ENCODE measurements at places on chromosomes 1 and 21.

- DNase-seq, result no peak
These were observed 136.5 kb downstream of the FGGY start for GRCh38 chr1:59433440-59433813.

GRCh38 chr1:184691719-184692324, 62.8 kb downstream of the EDEM3 start:
- DNase-seq, result no peak

GRCh38 chr1:12453400-12454343, 164.3 kb downstream of the DHRS3 start:
- no peak for DNase-seq

- DNase-seq, result no peak
These were observed 511 bp downstream of the DNTTIP2 start for GRCh38 chr1:93878501-93878888.

DNA sequence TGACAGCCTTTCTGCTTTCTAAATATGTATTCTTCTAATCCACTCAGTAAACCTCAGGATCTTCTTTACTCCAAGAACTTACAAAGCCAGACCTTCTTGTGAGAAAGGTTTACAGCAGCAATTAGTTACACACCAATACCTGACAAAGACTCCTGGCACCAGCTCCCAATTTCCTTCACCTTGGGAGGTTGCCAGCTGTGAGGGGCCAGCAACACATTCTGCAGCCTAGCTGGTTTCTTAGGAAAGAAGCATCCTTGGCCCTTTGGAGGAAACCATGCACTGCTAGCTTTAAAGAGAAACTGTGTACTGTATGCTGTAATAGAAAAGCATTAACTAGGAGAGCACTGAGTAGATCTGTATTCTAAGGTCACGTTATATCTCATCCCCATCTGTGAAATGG, 10.8 kb downstream of the FYB2 start:
- no peak for DNase-seq

DNA sequence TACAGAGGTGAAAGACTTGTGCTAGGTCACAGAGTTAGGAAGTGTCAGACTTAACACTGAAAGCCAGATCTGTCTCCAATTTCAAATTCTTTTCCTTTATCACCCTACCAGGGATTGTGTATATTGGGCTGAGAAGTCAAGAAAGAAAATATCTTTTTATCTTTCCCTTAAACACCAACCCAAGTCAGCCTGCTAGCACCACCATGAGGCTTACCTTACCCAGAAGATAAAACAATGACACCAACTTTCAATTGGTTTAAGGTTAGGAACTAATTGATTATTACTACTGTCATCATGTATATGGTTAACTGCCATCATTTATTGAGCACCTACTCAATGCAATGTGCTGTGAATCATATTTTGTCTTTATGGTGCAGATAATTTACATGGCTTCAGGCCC, 178.9 kb upstream of the FOXD3 start:
- no peak for DNase-seq

- DNase-seq, result no peak
These were observed 128.7 kb downstream of the PHTF1 start for GRCh38 chr1:113630340-113631327.

- DNase-seq, result no peak
These were observed 35.4 kb upstream of the USP24 start for GRCh38 chr1:55250399-55251075.

GRCh38 chr1:114803001-114803400, 22.5 kb upstream of the SIKE1 start:
- no peak for DNase-seq

GRCh38 chr1:245469734-245470133, 314.9 kb downstream of the KIF26B start:
- no peak for DNase-seq

- DNase-seq, result no peak
These were observed 81.1 kb downstream of the SIK1 start for GRCh38 chr21:43345746-43346409.

DNA sequence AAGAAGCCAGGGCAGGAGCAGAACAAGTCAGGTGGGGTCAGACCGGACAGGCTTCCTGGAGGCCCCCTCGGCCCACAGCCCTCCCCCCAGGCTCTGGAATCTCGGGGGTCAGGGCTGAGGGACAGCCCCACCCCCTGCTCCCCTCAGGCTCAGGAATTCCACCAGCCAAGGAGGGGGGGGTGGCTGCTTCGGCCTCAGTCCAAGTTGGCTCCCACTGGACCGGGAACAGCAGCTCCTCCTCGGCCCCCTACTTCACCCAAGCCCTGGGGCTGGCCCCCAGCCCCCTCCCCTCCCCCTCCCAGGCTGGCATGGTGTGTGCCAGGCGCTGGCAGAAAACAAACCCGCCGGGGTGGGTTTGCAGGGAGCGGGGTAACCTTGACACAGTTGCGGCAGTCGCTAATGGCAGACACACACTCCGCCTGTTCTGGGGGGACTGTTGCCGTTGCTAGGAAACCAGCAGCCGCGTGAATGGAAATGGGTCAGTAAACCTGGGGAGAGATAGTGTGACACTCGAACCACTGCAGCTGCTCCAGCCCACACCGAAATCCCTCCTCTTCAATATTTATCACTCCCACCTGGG, 32.4 kb downstream of the AHDC1 start:
- peak; percentile 72 for DNase-seq

GRCh38 chr1:62448221-62448933, 11.5 kb downstream of the USP1 start:
- DNase-seq, result no peak

- DNase-seq, result no peak
These were observed 90.0 kb downstream of the WDR64 start for GRCh38 chr1:241742084-241742483.

GRCh38 chr21:40685141-40685540, 161.8 kb downstream of the DSCAM start:
- no peak for DNase-seq

DNA sequence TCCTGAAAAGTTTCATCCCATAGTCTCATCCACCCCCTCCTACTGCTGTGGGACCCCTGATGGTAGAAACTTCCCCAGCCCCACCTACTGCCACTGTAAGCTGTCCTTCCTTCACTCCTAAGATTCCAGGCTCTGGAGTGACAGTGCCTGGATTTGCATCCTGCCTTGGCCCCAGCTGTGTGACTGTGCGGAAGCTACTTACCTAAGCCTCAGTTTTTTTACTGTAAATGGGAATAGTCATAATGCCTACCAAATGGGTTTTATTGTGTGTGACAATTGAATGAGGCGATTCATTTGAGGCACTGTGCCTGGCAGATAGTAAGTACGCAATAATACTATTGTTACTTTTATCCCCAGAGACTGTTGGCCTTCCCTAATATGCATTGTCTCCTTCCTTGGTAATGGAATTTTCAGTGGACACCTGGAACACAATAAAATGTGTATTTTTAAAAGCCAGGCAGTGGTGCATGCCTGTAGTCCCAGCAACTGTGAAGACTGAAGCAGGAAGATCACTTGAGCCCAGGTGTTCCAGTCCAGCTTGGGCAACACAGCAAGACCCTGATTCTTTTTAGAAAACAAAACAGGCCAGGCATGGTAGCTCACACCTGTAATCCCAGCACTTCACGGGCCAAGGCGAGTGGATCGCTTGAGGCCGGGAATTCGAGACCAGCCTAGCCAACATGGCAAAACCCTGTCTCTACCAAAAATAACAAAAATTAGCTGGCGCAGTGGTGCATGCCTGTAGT, 55.0 kb upstream of the ZNF326 start:
- no peak for DNase-seq

GRCh38 chr1:216306830-216307229, 116.4 kb downstream of the USH2A start:
- no peak for DNase-seq

DNA sequence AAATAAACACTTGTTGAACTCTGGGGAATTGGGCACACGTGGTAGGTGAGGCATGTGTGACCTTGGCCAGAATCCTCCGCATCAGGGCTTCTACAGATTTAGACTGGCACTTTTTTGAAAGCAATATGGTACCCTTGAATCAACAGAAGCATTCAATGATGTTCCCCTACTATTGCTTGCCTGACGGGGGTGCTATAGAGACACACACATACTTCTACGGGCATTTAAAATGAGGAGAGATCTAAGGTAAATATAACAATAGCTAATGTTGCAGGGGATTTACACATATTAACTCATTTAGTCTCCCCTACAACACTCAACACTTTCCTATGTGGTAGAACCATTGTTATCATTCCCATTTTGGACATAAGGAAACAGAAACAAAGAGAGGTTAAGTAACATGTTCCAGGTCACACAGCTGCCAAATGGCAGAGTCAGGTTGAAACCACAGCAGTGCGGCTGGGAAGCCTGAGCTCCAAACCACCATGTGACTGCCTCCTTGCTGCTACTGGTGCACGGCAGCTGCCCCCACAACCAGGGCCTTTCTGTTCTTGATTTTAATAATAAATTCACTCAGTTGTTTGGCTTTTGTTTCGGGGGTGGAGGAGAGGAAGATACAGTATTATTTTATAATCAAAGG, 147.4 kb downstream of the ZNF281 start:
- no peak for DNase-seq

GRCh38 chr1:186888367-186888766, 59.6 kb downstream of the PLA2G4A start:
- no peak for DNase-seq

- DNase-seq, result no peak
These were observed 407.5 kb downstream of the SETD4 start for GRCh38 chr21:35652872-35653271.

DNA sequence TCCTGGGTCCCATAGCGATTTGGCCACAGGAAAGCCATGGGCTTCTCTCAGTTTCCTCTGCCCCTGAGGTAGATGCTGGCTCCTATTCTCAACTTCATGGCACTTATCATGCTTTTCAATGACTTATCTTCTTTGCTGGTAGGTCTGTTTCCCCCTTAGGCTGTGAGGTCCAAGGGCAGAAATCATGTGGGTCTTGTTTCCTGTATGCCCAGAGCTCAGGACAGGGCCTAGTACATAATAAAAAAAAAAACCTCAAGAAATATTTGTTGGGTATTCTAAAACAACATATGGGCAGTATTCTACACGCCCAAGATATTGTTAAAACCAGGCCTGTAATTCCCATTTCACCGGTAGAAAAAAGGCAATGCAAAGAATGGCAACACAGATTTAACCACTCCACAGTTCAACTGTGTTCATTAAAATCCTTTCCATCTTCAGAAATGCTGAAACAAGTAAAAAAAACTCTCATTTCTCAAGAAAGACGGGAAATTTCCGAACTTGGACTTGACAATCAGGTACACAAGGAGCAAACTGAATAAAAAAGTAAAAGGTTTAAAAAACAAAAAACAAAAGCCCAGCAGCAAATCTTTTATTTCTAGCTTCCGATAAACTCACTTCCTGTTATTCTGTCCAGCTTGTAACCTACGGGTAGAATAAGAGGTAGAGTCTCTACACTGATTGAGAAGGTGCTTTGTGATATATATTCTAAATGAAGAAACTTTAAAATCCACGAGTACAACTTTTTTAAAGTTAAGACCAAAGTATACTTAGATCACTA, 6.3 kb upstream of the TDRD10 start:
- no peak for DNase-seq

- no peak for DNase-seq
These were observed 546 bp downstream of the SKI start for GRCh38 chr1:2228694-2229036.

- DNase-seq, result no peak
These were observed 76.2 kb downstream of the FBXO2 start for GRCh38 chr1:11578004-11578403.

DNA sequence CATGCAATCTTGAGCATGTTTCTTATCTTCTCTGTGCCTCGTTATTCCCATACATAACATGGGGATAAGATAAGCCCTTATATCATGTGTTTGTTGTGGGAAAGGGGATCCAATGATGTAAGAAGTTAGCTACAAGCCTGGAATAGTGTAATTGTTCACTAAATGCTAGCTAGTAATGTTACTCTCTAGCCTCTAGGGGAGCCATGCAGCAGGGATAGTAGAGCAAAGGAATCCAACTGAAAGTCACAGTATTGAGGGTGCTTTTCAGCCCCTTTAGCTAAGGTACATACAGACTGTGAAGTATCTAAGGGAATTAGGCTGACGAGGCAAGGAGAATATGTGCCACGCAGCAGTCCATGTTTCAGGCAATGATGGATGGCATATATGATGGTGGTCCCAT, 46.9 kb downstream of the IL23R start:
- no peak for DNase-seq

GRCh38 chr1:47436979-47437446, 831 bp upstream of the FOXD2 start:
- DNase-seq, result no peak

- DNase-seq, result peak; percentile 66
These were observed 43.6 kb upstream of the A3GALT2 start for GRCh38 chr1:33364565-33364918.

- DNase-seq, result no peak
These were observed 226.5 kb downstream of the SMYD3 start for GRCh38 chr1:246280551-246280950.

GRCh38 chr1:11786168-11786567, 19.6 kb downstream of the MTHFR start:
- DNase-seq, result no peak

- no peak for DNase-seq
These were observed 70.6 kb upstream of the PTGFR start for GRCh38 chr1:78420181-78420580.

- DNase-seq, result no peak
These were observed 2.8 kb downstream of the LAPTM5 start for GRCh38 chr1:30754684-30755171.

DNA sequence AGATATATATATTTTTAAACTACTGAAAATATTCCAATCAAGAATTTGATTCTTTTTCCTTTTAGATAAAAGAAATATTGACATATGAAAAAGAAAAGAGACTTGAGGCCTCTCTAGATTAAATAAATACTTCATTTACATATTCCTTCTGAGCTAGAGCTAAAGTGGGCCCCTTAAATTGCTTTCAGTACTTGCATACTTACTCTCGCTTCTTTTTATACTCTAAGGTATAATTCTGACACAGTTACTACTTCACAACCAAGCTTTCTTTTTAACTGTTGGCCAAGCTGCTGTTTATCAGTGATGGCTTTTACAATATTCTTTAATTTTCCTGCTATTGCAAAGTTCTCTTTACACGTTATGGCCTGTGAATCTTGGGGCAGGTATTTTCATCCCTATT, 24.6 kb downstream of the EXTL2 start:
- DNase-seq, result no peak

DNA sequence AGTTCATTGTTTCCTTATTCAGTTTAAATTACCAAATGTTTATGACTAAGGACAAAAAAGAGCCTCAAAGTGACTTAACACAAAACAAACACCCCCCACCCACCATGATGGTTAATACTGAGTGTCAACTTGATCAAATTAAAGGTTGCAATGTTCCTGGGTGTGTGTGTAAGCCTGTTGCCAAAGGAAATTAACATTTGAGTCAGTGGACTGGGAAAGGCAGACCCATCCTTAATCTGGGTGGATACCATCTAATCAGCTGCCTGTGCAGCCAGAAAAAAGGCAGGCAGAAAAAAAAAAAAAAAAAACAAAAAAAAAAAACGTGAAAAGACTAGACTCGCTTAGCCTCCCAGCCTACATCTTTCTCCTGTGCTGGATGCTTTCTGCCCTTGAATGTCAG, 543.4 kb downstream of the NEGR1 start:
- no peak for DNase-seq
